SK-N-SH treated with all-trans-retinoic acid at 6 μM for 48 hours (cell line): ENCODE measurements at places on chromosomes 5 and 9.
A peak's percentile ranks its signal among the peaks of the same experiment; 100 is the strongest.

DNA sequence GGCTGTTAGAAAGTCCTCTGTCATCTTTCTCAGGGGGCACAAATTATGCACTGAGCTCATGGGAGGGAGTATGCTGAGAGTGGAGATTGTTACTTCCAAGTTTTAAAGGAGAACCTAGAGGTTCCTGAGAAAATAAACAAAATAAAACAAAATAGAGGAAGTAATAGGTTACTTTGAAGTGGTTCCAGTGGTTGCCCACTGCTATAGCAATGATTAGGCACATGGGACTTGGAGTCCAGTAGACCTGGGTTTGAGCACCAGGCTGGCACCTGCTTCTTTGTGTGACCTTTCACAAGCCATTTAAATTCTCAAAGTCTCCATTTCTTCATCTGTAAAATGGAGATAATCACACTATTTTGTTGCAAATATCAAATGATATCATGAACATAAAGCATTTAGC is 13.8 kb upstream of the CDC23 start:
- no peak for ATAC-seq

DNA sequence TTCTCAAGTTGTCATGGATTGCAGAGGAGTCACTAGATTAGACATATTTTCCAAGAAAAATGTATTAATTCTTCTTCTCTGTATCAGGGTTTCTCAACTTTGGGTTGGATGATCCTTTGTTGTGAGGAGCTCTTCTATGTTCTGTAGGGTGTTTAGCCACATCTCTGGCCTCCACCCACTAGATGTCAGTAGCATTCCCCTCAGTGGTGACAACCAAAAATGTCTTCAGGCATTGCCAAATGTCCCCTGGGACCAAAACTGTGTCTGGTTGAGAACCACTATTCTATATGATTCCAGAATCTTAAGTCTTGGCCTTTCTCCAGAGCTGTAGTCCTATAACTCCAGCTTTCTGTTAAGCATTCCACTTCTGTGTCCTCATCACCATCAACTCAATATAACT is 220.9 kb downstream of the KIAA0825 start:
- ATAC-seq: no peak

GRCh38 chr5:132608107-132608506 is 49.9 kb upstream of the IL13 start:
- no peak for ATAC-seq

GRCh38 chr5:31469886-31470285 is 62.0 kb downstream of the DROSHA start:
- ATAC-seq: no peak

DNA sequence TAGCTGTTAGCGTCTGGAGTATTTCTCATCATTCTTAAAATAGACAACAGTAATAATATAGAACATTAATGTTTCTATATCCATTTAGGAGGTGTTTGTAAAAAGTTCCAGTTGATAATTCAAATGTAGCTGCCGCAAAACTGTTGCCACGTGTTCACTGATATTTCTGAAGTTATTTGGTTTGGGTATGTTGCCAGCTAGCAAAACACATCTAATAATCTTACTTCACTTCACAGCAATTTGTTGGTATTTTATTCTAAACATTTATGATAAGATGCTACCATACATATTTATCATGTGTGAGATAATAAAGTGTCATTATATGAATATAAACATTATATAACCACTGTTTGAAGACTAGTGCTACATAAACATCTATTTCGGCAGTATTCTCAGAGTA is 101.6 kb downstream of the CDH12 start:
- ATAC-seq: no peak

GRCh38 chr5:76790632-76791290 is 28.1 kb upstream of the F2RL1 start:
- ATAC-seq: peak; percentile 88

- ATAC-seq: 0 out of 3 replicates have a peak, but pooled peaks have one; percentile 22
Observed at GRCh38 chr5:82793808-82794419, 283.3 kb downstream of the TMEM167A start.

- no peak for ATAC-seq
Observed at GRCh38 chr5:16304846-16305245, 125.3 kb upstream of the MARCHF11 start.

- ATAC-seq: no peak
Observed at GRCh38 chr9:105278751-105279150, 34.3 kb downstream of the SLC44A1 start.

DNA sequence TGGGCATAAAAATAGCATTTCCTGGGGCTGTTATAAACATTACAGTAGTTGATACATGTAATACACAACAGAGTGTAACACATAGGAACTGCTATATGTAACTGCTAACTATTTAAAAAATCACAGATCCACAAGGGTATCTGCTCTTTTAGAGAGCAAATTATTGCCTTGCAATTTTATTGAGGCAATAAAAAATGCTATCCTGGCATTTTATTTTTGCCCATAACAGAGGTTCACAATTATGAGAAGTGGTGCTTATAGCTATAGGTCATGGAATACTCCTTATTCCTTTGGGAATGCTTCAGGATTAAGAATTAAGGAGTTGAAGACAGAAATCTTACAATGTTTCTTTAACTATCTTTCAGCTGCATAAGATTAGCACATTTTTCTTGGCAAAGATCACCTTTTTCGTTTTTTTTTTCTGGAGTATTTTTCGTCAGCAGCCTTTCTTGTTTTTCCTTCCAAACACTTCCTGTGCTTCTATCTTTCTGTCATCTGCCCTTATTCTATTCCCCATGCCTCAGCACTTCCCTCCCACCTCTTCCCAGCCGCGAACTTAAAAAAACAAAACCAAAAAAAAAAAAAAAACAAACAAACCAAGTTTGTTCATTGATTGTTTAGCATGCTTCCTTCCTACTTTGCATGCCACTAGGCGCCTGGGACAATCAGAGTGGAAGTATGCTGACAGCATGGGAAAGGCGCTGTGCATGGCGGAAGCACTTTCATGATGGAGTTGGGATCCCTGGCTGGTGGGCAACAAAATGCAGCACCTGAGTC is 264.2 kb downstream of the MAST4 start:
- no peak for ATAC-seq

- ATAC-seq: no peak
Observed at GRCh38 chr5:168669668-168670378, 90.7 kb upstream of the PANK3 start.

- ATAC-seq: peak; percentile 19; the same call in 2 of the 3 replicates
Observed at GRCh38 chr5:112682621-112683061, 55.0 kb upstream of the APC start.

DNA sequence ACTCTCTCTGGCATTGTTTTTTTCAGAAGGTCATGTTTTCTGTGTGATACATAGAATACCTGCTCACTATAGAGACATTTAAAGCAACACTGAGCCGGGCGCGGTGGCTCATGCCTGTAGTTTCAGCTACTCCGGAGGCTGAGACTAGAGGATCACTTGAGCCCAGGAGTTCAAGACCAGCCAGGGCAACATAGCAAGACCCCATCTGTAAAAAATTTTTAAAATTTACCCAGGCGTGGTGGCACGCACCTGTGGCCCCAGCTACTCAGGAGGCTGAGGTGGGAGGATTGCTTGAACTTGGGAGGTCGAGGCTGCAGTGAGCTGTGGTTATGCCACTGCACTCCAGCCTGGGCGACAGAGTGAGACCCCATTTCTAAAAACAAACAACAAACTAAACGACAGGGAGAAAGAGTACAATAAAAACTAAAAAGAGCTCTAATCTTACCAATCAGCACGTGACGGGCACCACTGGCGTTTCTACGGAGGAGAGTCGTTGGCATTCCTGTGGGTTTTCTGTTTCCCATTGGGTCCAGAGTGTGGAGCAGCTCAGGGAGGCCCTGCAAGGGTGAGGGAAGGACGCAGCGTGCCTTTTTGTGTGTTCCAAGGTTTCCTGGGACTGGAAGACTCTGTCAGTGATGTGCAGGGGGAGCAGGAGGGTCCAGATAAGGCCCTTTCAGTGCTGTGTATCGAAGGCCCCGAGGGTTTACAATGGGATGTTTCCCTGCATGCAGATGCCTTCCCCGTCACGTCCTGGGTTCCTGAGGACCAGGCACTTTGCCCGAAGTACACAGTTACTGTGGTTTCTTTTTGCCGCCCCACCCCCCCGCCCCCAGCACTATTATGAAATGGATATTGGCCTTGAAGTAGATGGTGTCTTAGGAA is 7.2 kb upstream of the RNU6ATAC start:
- ATAC-seq: no peak

DNA sequence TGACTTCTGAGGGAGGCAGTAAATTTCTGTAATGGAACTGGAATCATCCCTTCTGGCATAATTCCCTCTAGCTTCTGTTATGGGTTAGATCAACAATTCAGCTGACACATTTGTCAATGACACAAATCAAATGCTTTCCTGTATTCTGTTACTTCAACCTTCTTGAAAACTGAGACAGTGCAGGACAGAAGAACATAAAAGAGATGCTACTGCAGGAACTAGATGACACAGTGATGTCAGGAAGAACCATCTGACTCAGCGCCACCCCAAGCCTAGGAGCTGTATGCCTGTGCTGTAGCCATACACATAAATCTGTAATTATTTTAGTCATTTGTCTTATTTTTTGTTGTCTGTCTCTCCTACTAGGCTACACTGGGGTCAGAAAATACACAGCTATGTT is 18.2 kb upstream of the CEP120 start:
- no peak for ATAC-seq

- no peak for ATAC-seq
Observed at GRCh38 chr9:105698348-105698870, 4.1 kb downstream of the TMEM38B start.

- ATAC-seq: no peak
Observed at GRCh38 chr9:133691191-133691590, 47.0 kb downstream of the SARDH start.

GRCh38 chr5:69217151-69217511 is 17.6 kb upstream of the CDK7 start:
- ATAC-seq: no peak

GRCh38 chr5:92041206-92041605 is 658.1 kb upstream of the ARRDC3 start:
- no peak for ATAC-seq

DNA sequence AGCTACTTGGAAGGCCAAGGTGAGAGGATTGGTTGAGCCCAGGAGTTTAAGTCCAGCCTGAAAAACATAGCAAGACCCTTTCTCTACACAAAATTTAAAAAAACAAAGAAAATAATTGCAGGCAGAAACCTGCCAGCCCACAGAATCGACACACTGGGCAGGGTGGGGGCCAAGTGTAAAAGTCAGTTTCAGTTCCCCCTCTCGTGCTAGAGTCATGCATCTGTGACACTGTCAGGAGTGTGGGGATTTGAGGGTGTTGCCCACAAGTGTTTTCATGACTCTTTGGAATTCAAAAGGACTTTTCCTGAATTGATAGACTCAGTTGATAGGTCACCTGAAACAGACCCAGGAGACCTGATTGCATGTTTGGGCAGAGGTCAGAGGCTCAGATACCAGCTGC is 47.6 kb downstream of the PRRC2B start:
- ATAC-seq: no peak

- no peak for ATAC-seq
Observed at GRCh38 chr9:114031948-114032840, 45.9 kb downstream of the AMBP start.

DNA sequence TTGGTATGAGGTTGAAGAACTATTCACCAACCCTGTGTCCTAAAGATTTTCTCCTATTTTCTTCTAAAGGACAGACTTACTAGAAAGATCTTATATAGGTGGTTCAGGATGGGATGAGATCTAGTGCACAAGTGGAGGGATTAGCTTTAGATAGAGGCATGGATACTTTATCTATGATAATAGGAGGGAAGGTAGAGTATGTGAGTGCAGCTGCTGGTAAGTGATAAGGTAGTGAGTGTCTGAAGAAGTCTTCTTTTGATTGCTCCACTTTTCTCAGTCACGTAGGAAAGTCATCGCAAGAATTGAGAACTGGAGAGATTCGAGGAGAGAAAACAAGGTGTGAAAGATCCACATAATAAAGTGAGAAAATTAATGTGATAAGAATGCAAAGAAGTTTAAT is 6.0 kb upstream of the NDUFS4 start:
- no peak for ATAC-seq

- ATAC-seq: no peak
Observed at GRCh38 chr5:171673328-171673727, 112.3 kb upstream of the SMIM23 start.

DNA sequence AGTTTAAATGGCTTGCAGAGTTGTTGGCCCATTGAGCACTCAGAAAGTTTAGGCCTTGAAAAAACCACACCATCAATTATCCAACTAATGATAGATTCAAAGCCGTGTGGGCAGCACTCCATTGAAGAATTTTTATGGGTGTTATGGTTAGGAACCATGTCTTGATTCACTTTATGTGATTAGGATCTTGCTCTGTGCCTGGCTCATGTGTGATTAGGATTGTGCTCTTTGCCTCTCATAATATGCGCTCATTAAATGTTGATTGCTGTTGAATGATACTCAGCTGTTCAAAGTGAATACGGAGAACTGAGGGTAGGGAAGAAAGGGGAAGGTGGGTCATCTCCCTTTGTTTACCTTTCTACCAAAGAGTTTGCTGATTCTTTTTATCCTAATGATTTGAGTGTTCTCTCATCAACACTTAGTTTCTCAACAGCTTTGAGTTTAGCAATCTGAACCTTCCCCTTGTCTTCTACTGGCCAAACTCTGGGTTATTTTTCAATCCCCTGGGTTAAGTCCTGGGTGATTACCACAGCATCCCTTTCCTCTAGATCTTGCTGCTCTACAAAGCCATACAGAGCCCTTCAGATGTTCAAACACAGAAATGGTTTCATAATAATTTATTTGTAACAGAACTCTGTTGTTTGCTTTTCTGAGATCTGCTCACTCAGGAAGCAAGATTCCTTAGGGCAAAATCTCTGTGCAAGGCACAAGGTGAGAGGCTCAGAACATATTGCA is 668.8 kb upstream of the RGMB start:
- no peak for ATAC-seq

DNA sequence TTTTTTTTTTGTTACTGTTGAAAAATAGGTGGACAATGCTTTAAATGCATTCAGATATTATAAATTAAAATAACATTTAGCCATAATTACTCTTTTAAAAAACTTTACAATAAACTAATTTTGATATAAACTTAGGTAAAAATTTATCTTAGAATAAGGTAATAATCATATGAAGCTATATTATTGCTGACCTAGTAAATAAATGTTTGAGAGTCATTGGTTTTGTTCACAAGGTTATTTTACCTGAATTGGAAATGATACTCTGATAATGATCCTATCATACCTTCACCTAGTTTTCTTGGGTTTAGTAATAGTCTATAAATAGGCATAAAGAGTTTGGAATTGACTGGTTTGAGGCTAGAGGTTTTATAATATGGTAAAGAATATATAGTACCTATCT is 1076.4 kb upstream of the CDH6 start:
- no peak for ATAC-seq

GRCh38 chr9:16720386-16720785 is 150.1 kb downstream of the BNC2 start:
- ATAC-seq: no peak

DNA sequence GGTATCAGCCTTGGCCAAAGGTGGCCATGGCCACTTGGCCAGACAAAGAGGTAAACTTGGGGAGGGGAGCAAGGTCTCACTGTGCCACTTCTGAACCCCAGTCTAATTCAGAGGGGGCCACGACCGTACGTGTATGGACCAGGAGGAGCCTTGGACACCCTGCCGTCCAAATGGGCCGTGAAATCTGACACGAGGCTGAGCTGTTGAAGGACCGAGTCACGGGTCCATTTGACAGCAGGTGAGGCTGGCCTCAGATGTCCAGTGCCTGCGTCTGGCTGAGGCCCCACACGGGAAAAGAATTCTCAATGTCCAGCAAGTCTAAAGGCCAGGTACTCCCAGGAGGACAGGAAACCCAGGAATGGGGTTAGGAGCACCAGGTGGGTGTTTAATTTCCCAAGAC is 17.7 kb downstream of the CMBL start:
- no peak for ATAC-seq

GRCh38 chr9:19032406-19032805 is 603 bp downstream of the SAXO1 start:
- ATAC-seq: no peak

GRCh38 chr9:89359751-89360261 is 41.5 kb downstream of the SECISBP2 start:
- peak; percentile 34; the same call in 2 of the 3 replicates for ATAC-seq
